Activated CD4-positive, alpha-beta T cell treated with anti-CD3 and anti-CD28 coated beads, Interleukin-2, amount 50 U/mL, for 24 hours (primary cell): ENCODE measurements at places on chromosomes 5 and 9.

DNA sequence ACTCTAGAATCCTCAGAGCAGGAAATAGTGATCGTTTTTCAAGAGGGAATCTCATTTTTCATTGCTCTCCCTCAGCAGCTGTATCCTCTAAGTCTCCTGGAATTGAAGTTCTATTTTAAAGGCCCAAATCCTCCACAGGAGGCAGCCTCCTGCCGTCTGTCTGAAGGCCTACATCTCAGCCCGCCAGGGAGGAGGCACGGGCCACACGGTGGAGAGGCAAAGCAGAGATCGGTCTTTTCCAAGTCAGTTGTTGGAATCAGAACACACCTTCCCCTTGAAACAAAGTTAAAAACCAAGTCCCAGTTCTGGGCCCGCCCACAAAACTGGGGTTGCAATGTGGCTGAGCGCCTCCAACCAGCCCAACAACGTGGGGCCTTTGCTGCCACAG, 68.7 kb downstream of the RAPGEF1 start:
- DNase-seq, result no peak

- DNase-seq, result no peak
Measured at GRCh38 chr5:169812786-169813185, 167.5 kb downstream of the INSYN2B start.

- DNase-seq, result no peak
Measured at GRCh38 chr5:179409806-179410205, 64.5 kb upstream of the ADAMTS2 start.

DNA sequence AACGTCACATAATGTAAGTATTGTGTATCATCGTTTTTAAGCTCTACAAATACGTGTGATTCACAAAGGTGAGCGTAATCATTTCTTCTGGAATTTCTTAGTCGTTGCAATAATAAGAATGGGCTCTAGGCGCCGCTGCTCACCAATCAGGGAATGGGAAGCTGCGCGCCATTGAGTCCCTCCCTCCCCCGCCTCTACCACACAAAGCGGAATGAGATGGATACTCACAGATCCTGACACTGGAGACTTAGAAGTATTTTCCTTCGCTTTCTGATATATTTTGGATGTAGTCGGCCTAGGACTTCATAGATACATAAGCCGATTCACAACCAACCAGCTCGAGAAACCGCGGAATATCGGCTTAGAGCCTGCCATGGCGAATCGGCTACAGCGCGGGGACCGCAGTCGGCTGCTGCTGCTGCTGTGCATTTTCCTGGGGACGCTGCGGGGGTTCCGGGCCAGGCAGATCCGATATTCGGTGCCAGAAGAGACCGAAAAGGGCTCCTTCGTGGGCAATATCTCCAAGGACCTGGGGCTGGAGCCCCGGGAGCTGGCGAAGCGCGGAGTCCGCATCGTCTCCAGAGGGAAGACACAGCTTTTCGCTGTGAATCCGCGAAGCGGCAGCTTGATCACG, at the start of gene PCDHGA11:
Gene PCDHGA11, plus strand, starts transcription at position 197 of the 634 bp plus-strand sequence. Its CDS starts 177 bp downstream, at position 374.
- DNase-seq, result peak; percentile 40

GRCh38 chr5:67193439-67193807, 3.2 kb downstream of the CD180 start:
- no peak for DNase-seq

DNA sequence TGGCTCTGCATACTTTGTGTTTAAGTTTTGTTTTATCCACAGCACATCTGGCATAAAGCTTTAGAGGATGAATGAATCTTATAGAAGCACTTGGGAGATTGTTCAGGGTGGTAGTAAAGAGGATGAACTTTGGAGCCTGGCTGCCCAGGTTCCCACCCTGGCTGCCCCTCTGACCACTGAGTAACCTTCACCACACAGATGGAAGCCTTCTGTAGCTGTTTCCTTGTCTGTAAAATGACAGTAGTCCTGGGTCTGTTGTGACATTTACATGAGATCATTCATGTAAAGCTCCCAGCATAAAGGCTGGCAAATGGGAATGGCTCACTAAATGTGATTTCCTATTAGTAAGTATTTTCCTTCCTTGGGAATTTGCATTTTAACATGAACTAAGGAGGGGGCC, 85.7 kb upstream of the FAM169A start:
- no peak for DNase-seq

GRCh38 chr9:76109953-76110352, 219.5 kb downstream of the PCSK5 start:
- no peak for DNase-seq

- no peak for DNase-seq
Measured at GRCh38 chr5:79456890-79457583, 56.9 kb downstream of the HOMER1 start.

- DNase-seq, result no peak
Measured at GRCh38 chr9:6488395-6488794, 75.4 kb downstream of the UHRF2 start.

- no peak for DNase-seq
Measured at GRCh38 chr9:115444959-115445358, 327.0 kb upstream of the TNC start.

DNA sequence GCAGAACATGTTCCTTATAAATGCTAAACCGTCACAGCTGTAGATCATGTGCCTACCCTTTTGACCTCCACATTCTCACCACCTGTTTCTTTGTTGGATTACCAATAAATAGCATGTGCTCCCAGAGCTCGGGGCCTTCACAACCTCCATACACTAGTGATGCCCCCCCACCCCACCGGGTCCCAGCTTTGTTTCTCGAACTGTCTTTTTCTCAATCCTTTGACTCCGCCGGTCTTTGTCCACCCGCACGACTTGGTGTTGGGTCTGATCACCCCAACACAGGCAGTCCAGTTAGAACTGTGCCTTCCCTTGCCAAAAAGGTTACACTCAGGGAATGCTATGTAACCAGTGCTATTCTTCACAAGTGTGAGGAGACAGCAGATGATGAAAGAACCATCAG, 485.9 kb upstream of the C9orf72 start:
- no peak for DNase-seq

GRCh38 chr9:109012009-109012875, 1.1 kb downstream of the CTNNAL1 start:
- DNase-seq, result peak; percentile 45

GRCh38 chr9:72477930-72478518, 43.4 kb upstream of the TMC1 start:
- DNase-seq, result no peak

- no peak for DNase-seq
Measured at GRCh38 chr9:93139365-93140182, 5.5 kb upstream of the NINJ1 start.

- no peak for DNase-seq
Measured at GRCh38 chr9:137379761-137380161, 43.2 kb downstream of the EXD3 start.

DNA sequence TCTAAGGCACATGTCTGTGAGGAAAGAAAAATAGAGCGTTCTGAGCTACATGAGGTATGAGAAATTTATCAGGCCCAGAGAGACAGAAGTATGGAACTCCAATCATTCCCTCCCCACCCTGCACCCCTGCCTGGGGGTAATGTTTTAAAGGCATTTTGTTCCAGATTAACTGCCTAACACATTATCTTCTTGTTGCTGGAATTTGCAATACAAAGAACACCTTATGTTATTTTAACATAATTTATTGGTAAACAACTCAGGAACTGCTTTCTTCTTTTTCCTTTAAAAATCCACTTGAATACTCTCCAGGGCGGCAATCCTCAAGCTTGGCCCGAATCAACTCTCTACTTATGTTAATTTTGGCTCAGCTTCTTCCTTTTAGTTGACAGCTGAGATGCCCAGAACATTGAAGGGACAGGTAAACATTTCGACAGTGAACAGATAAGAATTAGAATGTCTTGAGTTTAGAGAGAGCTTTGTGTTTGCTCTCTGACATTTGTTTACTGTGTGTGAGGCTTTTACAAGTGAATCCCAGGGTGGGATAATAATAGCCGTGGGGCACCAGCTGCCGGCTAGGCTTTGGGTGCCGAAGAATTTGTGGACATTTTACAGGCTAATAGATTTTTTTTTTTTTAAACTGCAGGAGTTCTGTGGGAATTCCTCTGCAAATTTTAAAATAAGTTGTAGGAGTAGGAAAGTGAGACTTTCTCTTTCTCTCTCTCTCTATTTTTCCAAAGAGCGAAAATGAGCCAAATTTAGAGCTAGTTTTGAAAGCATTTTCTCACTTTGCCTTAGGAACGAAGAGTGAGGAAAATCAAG, 96.4 kb upstream of the TAF11L2 start:
- no peak for DNase-seq

- no peak for DNase-seq
Measured at GRCh38 chr5:95194856-95195255, 90.0 kb downstream of the MCTP1 start.

GRCh38 chr9:87798261-87798833, 72.4 kb downstream of the CTSL start:
- DNase-seq, result no peak

DNA sequence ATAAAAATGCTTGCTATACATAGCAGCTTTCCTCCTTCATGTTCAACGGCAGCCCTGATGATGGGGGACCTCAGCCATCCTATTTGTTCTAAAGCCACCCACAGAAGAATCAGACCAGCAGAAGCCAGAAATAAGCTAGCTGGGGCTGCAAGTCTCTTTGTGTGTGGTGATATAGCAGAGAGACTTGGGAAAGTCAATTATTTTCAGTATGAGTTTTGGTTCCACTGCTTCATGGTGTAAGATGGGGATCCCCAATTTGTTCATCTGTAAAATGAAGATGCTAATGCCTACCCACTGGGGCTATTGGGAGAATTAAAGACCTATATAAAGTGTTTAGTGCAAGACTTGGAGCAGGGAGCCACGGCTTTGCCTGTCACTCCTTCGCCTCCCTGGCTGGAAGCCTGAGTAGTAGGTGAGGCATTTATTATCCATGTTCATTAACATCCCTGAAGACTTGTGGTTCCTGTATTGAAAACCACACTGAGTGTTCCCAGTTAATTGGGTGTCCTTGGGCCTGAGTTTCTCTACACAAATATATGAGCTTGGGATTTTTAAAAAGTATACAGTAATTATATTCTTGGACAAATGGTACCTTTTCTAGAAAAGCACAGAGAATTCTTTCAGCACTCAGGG, 210.1 kb upstream of the SLC24A2 start:
- DNase-seq, result no peak

GRCh38 chr5:54894957-54895815, 90.2 kb downstream of the ESM1 start:
- no peak for DNase-seq

DNA sequence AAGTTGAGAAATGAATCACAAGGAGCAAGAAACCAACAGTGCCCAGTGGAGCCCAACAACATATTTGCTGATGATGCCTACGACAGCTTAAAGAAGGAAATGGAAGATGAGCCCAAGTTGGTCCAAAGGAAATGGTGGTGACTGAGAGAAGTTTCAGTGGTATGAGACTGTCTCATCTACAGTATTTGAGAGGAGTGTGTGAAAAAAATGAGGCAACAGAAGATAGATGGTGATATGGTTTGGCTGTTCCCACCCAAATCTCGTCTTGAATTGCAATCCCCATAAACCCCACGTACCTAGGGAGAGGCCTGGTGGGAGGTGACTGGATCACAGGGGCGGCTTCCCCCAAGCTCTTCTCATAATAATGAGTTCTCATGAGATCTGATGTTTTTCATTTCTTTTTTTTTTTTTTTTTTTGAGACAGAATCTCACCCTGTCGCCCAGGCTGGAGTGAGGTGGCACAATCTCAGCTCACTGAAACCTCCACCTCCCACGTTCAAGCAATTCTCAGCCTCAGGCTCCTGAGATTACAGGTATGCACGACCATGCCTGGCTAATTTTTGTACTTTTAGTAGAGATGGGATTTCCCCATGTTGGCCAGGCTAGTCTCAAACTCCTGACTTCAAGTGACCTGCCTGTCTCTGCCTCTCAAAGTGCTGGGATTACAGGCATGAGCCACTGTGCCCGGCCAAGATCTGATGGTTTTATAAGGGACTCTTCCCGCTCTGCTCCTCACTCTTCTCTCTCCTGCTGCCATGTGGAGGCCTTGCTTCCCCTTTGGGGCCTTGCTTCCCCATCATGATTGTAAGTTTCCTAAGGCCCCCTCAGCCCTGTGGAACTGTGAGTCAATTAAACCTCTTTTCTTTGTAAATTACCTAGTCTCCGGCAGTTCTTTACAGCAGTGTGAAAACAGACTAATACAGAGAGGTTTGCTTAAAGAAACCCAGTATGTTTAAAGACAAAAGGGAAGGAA, 30.2 kb downstream of the EFCAB9 start:
- DNase-seq, result peak; percentile 29

GRCh38 chr5:44332285-44332971, 56.8 kb downstream of the FGF10 start:
- DNase-seq, result no peak

DNA sequence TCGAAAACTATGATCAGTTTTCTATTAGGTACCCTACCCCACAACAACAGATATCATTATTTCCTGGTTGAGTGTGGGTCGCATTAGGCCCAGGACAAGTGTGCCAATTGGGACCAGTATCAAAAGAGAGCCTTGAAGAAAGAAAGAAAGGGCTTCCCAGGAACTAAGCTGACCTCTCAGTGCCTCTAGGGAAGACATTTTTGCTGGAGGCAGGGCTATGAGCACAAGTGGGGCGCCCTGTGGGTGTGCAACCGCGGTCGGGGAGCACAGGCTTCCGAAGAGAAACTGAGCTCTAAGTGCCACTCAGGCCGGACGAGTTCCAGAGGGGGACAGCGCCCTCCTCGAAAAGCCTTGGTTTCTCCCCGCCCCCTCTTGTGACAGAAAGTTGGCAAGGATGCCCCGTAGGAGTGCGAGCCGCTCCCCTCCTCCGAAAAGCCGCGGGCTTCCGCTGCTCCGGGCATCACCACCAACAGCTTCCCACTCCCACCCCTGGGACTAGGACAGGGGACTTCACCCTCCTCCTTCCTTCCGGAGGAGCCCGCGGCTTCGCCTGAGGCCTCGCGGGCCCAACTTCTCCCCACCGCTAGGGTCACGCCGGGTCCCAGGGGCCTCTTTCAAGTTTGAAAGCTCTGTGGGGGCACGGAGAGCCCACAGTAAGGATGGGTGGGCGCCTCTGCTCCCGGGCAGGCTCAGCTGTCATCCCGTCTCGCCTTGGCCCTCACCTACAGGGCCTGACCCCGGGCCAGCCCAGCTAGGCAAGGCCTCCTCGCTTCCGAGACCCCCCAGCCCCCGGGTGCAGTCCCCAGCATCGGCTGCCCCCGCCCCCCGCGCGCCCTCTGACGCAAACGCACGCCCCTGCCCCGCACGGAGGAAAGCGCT, 2.0 kb downstream of the NR2F1-AS1 start:
- no peak for DNase-seq
